ENCODE measurements at places on chromosomes 3 and 15.

DNA sequence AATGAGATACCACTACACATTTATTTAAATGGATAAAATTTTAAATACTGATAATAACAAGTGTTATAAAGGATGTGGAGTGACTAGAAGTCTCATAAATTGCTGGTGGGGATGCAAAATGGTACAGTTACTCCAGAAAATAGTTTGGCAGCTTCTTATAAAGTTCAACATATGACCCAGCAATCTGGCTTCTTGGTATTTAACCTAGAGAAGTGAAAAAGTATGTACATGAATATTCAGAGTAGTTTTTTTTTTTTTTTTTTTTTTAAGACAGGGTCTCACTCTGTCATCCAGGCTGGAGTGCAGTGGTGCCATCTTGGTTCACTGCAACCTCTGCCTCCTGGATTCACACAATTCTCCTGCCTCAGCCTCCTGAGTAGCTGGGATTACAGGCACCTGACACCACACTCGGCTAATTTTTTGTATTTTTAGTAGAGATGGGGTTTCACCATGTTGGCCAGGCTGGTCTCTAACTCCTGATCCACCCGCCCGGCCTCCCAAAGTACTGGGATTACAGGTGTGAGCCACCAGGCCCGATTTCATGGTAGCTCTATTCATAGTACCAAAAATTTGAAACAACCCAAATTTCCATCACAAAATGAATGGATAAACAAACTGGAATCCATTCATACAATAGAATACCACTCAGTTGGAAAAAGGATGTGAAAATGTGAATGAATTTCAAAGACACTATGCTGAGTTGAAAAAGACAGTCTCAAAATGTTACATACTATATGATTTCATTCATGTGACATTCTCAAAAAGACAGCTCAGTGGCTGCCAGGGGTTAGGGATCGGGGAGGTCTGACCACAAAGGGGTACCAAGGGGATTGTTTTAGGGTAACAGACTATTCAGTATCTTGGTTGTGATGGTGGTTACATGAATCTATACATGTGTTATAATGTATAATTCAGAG, 14.4 kb downstream of the RRP9 start:
- no peak for DNase-seq

GRCh38 chr15:70854666-70854976, 664 bp upstream of the LARP6 start:
- DNase-seq = no peak

GRCh38 chr15:80105595-80105994, 46.1 kb downstream of the ZFAND6 start:
- no peak for DNase-seq

DNA sequence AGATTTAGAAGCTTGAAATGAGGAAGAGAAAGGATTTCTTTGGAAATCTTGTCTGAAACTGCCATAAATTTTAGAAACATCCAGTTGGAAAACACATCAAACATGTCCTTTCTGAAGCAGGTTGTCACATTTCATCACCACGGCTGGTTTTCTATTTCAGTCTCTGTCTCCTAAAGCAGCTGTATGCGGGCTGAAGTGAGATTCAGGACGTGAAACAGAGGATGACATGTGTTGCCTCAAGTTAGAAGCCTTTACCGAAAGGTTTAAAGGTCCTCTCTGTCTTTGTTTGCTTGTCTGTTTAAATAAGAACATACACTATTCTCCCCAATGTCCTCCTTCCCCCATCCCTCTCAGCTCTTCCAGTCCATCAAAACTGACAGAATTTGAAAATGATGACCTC, 141.9 kb downstream of the SQOR start:
- DNase-seq = no peak

- no peak for DNase-seq
Measured at GRCh38 chr15:62870216-62870615, 172.3 kb upstream of the TPM1 start.
